NCI-H2081 (cell line): ENCODE measurements at places on chromosomes 6 and 20.
A peak's percentile ranks its signal among the peaks of the same experiment; 100 is the strongest.

DNA sequence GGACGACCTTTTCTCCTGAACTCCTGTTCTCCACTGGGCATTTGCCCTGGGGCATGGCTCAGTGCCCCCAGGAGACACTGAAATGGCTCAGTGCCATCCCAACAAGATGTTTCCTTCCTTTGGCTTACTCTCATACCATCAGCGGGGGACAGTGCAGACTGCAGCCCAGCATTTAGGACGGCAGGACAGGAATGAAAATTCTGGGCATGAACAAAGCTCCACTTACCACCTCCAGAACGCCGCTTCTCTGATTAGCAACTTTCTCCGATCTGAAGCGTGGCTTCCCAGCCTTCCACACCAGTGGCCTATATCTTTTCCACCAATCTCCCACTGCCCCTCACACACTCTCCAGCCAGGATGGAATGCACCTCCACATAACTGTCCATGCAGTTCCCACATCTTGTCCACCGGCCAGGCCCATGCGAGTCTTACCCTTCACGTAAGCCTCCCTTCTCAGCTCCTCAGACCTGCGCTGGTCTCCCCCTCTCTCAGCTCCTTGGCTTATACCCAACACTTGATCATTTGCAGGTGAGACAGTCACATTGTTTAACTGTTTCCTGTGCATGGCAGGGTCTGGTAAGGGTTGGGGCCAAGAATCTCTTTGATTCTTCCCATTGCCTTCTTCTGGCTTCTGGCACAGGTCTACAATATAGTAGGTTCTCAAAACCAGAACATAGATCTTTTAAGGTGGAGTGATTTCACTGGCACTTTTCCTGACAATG, 114.5 kb downstream of the FYN start:
- no peak for DNase-seq

DNA sequence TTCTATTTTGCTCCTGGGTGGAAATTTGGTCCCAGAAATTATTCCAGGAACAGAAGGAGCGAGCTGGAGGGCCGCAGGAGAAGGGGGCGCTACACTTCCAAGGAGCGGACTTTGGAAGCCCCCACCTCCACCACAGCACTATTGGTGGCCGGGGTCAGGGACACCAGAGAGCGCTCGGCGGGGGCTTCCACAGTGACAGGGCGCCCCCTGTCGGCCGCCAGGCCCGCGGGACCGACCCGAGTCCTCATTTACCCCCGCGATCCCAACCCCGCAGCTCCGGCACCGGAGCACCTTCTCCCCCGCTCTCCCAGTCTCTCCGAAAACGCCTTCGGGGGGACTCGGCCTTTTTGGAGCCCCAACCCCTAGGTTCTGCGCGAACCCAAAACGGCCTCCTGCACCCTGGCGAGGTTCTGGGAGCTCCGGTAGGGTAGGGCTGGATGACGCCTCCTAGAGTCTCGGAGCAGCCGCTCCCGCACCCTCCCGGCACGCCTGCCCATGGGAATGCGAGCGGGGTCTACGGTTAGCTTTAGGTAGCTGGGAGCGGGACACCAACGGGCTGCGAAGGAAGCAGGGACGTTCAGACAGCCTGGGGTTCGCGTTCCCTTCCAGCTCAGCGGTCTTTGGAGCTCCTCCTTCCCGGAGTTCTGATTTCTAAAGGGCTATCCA, 2.4 kb upstream of the FOXA2 start:
- DNase-seq, result peak; percentile 66

DNA sequence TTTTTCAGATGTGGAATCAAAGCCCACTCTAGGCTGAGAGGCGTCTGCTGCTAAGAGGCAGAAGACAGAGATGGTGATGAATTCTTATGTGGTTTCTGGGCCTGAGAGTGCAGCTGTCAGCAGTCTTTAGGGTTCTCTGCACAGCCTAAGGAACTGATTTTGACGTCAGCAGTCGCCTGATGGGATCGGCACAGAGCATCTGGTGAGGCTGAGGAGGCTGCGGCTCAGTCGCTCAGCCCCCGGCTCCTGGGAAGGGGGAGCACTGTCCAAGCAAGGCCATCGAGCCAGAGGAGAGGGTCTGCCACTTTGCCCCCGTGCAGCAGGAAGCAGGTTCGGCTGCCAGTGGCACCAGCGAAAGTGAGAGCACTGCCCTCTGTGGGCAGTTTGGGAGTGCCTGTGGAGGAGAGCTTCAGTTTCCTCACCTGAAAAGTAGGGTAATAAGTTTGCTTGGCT, 92.5 kb downstream of the TCP11 start:
- DNase-seq, result no peak

GRCh38 chr6:23181356-23182110, 612.2 kb downstream of the HDGFL1 start:
- peak; percentile 85 for DNase-seq

DNA sequence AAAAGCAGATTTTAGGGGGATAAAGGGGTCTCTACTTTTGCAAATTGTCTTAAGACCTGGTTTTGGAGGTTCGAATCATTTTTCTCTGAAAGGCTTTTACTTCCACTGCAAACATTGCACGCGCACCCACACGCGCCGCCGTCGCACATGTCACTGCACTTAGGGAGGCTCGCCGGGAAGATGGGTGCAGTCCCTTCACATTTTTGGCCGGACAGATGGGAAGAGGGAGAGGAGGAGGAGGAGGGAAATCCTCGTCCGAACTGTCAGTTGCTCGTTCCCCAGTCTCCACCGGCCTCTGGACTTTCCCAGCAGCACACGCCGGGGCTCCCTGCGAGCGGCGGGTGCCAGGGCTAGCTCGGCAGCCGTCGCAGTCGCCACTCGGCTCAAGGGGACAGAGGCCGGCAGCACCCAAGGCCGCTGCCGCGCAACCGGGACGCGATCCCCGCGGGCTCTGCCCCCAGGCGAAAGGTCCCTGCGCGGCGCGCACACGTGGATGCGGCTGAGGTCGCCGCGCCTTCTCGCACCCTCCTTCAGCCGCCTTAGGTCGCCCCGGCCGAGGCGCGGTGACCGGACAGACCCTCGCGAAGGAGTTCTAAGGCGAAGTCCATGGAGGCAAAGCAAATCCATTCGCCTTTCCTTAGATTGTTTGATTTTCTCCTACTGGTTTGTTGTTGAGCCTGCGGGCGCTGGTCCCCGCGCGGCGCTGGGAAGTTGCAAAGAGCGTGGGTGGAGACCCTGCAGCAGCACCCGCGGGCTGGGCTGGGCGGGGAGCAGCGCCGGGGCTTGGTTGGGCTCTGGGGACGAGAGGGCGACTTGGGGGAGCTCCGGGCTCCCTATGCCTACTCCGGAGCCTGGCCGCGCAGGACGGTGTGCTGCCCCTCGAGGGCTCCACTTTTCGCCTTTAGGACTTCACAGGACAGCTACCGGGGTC, 1.2 kb downstream of the MYB start:
- peak; percentile 5 for DNase-seq

DNA sequence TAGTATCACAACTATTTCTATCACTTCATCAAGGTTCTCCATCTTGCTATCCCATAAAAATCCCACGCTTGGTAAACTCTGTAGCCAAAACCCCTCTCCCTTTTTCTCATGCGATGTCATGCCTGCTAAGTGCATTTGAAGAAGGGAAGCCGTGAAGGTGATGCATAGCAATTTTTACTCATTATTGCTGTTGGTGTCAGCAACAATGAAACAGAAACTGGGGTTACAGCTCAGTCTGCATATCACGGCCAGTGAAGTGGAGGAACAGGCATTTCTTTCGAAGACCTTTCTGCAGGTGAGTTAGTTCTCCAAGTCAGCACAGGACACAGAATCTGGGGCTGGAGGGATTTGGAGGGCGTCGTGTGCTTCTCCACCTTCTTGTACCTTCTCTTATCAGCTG, 5.8 kb downstream of the UNC93A start:
- no peak for DNase-seq

GRCh38 chr6:46648869-46649492, 3.6 kb downstream of the CYP39A1 start:
- no peak for DNase-seq

DNA sequence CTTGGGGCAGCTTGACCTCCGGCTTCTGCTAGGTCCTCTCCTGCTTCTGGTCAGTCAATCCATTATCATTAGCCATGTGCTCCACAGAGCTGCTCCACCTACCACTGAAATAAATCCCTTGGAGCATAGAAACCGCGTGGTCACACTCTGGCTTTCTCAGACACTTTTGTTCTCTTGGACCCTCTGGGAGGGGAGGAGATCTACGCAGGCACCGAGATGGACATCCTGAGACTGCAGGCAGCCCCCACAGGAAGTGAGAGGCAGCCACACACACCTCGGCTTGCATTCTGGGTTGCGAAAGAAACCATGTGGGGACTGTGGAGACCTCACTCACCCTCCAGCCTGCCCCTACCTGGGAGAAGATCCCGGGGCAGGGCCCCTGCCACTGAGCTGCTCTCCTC, 79.5 kb downstream of the FYN start:
- no peak for DNase-seq

- DNase-seq, result no peak
Observed at GRCh38 chr6:80287112-80287511, 180.6 kb downstream of the BCKDHB start.

GRCh38 chr6:56842686-56843475, 112.0 kb upstream of the BEND6 start:
- DNase-seq, result peak; percentile 68

DNA sequence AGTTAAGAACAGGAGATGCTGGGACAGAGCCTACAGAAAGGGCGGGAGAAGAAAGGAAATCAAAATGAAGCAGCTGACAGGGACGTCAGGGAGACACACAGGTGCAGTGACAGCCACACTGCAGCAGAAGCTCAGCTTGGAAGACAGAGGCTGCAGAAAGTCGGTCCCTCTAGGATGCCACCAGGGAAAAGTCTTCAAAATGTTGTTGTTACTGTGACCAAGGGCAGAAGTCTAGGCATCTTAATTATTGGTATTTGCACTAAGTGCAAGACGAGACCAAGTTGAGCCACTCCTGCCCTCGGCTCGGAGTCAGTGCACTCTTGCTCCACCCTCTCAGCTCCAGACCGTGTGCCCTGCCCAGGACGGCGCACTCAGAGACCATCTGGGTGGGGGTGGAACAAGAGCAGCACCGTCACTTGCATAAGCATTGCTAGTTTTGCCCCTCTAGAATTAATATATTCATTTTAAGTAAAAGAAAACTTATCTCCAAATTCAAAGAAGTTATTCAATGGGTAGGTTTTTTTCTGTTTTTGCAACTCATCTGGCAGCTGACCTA, 2.6 kb downstream of the PRR18 start:
- DNase-seq, result no peak

DNA sequence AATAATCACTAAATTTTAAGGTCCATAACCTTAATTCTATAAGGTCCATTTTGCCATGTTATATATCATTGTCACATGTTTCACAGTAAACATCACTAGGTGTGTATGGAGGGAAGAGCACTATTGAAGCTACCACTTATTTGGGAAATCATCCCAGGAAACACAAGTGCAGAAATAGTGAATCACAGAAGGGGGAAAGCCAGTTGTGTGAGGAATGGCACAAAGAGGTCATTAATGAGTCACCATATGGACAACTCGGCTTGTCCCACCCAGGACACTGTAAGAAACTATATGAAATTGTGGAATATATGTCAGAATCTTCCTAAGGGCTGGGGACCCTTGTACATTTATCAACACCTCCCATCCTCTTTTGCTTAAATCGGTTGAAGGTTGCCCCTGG, 13.7 kb downstream of the BTN3A1 start:
- DNase-seq, result no peak

DNA sequence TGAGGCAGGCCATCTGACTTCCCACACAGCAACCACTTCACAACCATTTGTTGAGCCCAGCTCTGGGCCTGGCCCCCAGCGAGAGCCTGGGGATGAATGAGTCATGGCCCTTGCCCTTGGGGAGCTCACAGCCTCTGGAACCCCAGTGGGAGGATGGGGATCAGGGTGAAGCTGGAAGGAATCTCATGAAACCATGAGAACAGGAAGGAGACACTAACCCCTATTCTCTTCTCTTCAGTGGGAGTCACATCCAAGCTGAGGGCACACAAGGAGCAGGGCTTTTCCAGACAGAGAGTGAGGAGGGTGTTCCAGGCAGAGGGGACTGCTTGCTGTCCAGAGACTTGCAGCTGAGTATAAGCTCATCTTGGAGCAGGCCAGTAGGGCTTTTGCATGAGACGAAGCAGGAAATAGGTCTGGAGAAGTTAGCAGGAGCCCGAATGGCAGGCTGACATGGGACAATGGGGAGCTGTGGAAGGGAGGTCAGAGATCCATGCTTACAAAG, 7.5 kb downstream of the FOXS1 start:
- DNase-seq, result no peak

- DNase-seq, result no peak
Observed at GRCh38 chr20:4711511-4711910, 10.2 kb upstream of the PRND start.

DNA sequence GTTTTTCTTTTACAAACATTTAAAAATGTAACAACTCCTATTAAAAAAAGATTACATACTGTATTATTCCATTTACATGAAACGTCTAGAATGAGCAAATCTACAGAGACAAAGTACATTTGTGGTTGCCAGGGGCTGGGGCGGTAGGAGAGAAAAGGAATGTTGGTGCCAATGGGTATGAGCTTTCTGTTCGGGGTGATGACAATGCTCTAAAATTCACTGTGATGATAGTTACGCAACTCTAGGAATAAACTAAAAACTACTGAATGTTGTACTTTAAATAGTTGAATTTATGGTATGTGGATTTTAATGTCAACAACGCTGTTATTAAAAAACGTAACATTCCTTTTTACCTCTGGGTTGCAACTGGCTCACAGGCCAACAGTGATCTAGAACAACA, 211.1 kb downstream of the GMDS start:
- DNase-seq, result no peak

- no peak for DNase-seq
Observed at GRCh38 chr6:154715446-154715845, 17.8 kb upstream of the SCAF8 start.

DNA sequence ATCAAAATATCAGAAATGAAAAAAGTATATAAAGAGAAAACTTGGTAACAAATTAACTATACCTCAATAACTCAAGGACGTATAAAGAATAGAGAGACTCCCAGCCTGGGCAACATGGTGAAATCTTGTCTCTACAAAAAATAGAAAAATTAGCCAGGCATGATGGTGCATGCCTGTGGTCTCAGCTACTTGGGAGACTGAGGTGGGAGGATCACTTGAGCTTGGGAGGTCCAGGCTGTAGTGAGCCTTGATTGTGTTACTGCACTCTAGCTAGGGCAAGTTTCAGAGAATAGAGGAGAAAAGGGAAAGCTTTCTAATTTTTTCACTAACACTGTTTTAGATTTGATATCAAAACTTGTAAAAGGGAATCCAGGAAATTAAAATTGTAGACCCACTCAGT, 295.9 kb downstream of the GJA1 start:
- DNase-seq, result no peak

GRCh38 chr6:3800850-3801591, 48.2 kb upstream of the FAM50B start:
- no peak for DNase-seq

DNA sequence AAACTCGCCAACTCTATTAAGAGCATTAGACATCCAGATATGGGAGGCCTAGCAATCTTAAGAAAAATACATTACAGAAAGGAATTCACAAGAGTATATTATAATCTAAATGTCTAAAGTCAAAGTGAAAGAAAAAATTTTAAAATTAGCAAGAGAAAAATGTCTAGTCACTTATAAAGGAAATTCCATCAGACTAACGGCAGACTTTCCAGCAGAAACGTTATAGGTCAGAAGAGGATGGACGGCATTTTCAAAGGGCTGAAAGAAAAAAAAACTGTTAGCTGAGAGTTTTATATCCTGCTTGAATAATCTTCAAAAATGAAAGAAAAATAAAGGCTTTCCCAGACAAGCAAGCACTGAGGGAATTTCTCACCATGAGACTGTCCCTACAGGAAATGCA, 269.0 kb downstream of the HDGFL1 start:
- DNase-seq, result no peak

GRCh38 chr6:163098827-163099479, 315.6 kb upstream of the QKI start:
- DNase-seq, result no peak
